Endothelial cell of coronary artery (primary cell): ENCODE measurements at places on chromosomes 1 and 21. TPM values are rescaled to one million over a fixed set of nuclear protein-coding genes. Genes with fewer than 3 reads are reported as not detected.

The DENND1B gene
- 3.3 and 4.0 TPM in 2 replicates for total RNA-seq

The TRIM17 gene
- total RNA-seq: not detected in 2 replicates

The ACTA1 gene
- total RNA-seq: not detected in 2 replicates

The RGS5 gene
- 52.7 and 53.4 TPM in 2 replicates for total RNA-seq

The ZC3H12A gene
- 3.1 and 5.8 TPM in 2 replicates for total RNA-seq

The PSMB2 gene
- total RNA-seq: 17.5 and 22.2 TPM in 2 replicates

The TFAP2E gene
- 0.09 TPM in 1 of 2 replicates, not detected in the other for total RNA-seq

The SLC2A5 gene
- under 0.01 TPM in 2 replicates for total RNA-seq

The SLC30A2 gene
- total RNA-seq: not detected in 2 replicates

The C1orf210 gene
- not detected in 2 replicates for total RNA-seq

The GPR37L1 gene
- not detected in 2 replicates for total RNA-seq

The OLIG2 gene
- not detected in 2 replicates for total RNA-seq

The FMO3 gene
- total RNA-seq: 0.28 TPM in 1 of 2 replicates, not detected in the other

The PPCS gene
- 19.3 and 23.9 TPM in 2 replicates for total RNA-seq

The IPO13 gene
- total RNA-seq: 10.4 and 15.7 TPM in 2 replicates

The CRYAA gene
- not detected in 2 replicates for total RNA-seq

The HTR6 gene
- total RNA-seq: not detected in 2 replicates

The PRR9 gene
- total RNA-seq: not detected in 2 replicates

The DNAJC28 gene
- total RNA-seq: 0.90 and 0.94 TPM in 2 replicates

The REG4 gene
- total RNA-seq: not detected in 2 replicates

The LDLRAP1 gene
- 11.4 and 14.7 TPM in 2 replicates for total RNA-seq

The OR2L5 gene
- not detected in 2 replicates for total RNA-seq

The SERPINC1 gene
- total RNA-seq: not detected in 2 replicates

The WNT2B gene
- total RNA-seq: 1.8 and 8.6 TPM in 2 replicates

The TMPRSS3 gene
- not detected in 2 replicates for total RNA-seq

The FCRL4 gene
- total RNA-seq: not detected in 2 replicates

The NBPF19 gene
- total RNA-seq: 2.3 and 5.0 TPM in 2 replicates

The EXTL1 gene
- not detected in 2 replicates for total RNA-seq

The RNU1-1 gene
- total RNA-seq: 2,685 and 5,329 TPM in 2 replicates

The PPIAL4G gene
- not detected in 2 replicates for total RNA-seq

The AGTRAP gene
- 23.8 and 26.4 TPM in 2 replicates for total RNA-seq

The SYTL1 gene
- under 0.01 and 0.09 TPM in 2 replicates for total RNA-seq

The SLC45A3 gene
- total RNA-seq: 6.7 and 8.5 TPM in 2 replicates

The KRTAP19-3 gene
- total RNA-seq: not detected in 2 replicates

The CRNN gene
- total RNA-seq: not detected in 2 replicates

The RXRG gene
- total RNA-seq: not detected in 2 replicates

The TMCO1 gene
- total RNA-seq: 45.3 and 50.3 TPM in 2 replicates

The FCRL5 gene
- total RNA-seq: not detected in 2 replicates

The CD48 gene
- not detected in 2 replicates for total RNA-seq

The MTX1 gene
- total RNA-seq: 37.1 and 45.6 TPM in 2 replicates

The IFT25 gene
- 15.3 and 16.4 TPM in 2 replicates for total RNA-seq

The TMPRSS2 gene
- not detected in 2 replicates for total RNA-seq

The ADARB1 gene
- 17.9 and 40.4 TPM in 2 replicates for total RNA-seq

The NPL gene
- 0.54 and 1.0 TPM in 2 replicates for total RNA-seq

The DNAH14 gene
- 0.94 and 2.2 TPM in 2 replicates for total RNA-seq

The FALEC gene
- 0.63 TPM in 1 of 2 replicates, not detected in the other for total RNA-seq

The FCER1G gene
- total RNA-seq: 0.36 and 0.47 TPM in 2 replicates

The SLC45A1 gene
- 0.54 and 1.5 TPM in 2 replicates for total RNA-seq

The DIPK1A gene
- 0.18 and 3.4 TPM in 2 replicates for total RNA-seq

The MEX3A gene
- 5.6 and 12.3 TPM in 2 replicates for total RNA-seq

The TSSK3 gene
- 0.18 and 0.19 TPM in 2 replicates for total RNA-seq

The LCE1D gene
- not detected in 2 replicates for total RNA-seq

The ERO1B gene
- 0.90 and 2.4 TPM in 2 replicates for total RNA-seq

The ATAD3B gene
- 16.4 and 26.7 TPM in 2 replicates for total RNA-seq

The CLIC6 gene
- not detected in 2 replicates for total RNA-seq
